ENCODE measurements at places on chromosomes 13 and 19.

- DNase-seq, result no peak
These were observed 12.0 kb upstream of the KCNC3 start for GRCh38 chr19:50341091-50341564.

DNA sequence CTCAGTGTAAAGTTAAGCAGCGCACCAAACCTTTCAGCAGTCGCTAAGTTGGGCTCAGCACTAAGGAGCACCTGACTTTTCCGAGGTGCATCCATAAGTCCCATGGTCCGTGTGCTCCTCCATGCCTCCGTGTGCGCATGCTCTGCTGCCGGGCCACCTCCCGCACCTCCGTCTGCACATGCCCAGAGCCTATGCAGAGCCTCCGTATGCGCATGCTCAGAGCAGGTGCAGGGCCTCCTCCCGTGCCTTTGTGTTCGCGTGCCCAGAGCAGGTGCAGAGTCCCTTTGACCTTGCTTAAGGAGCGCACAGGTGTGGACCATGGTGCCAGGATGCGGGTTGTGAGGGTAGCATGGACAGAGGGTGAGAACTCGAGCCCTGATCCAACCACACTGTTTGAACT, 46.0 kb downstream of the ATP11A start:
- DNase-seq, result no peak

- DNase-seq, result no peak
These were observed 20.9 kb downstream of the SIN3B start for GRCh38 chr19:16850133-16850532.

DNA sequence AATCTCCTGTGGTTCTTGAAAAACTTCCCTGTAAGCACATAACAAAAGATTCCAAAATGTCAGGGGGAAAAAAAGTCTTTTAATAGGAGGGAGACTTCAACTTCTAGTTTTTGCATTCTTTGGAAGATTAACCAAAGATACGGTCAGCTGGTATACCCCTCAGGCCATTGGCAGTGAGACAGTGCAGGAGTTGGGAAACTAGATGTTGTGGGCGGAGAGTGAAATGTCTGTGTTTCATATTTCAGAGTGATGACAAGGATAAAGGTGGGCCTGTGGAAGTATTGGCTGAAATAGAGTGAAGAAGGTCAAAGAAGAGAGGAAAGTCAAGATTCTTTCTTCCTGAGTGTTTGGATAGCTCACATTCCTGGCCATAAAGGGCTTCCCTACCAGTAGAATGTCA, 40.8 kb downstream of the CYP2B6 start:
- no peak for DNase-seq
